GM18507 (cell line): ENCODE measurements at places on chromosomes 5 and 9.

GRCh38 chr5:138651058-138651766, 76.0 kb upstream of the HSPA9 start:
- DNase-seq = no peak

- DNase-seq = no peak
These were observed 87.7 kb downstream of the GALNT10 start for GRCh38 chr5:154278186-154278585.

DNA sequence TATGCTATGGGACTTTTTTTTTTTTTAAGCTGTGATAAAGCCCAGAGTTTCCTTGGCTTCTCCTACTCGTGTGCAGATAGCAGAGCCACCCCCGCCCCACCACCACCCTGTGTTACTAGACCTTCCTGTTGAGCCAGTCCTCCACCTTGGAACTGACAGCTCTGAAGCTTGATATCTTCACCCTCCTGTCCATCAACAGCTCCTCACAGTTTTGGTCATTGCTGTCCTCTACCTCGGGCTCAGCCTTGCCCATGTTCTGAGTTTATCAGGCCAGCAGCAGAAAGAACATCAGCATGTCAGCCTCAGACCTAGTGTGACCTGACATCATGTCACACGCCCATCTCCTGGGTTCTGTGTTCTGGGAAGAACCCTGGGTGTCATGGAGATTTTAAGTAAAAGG, 167.1 kb upstream of the RAI14 start:
- no peak for DNase-seq

GRCh38 chr9:98359569-98359968, 104.1 kb upstream of the TBC1D2 start:
- no peak for DNase-seq

- DNase-seq = no peak
These were observed 53.9 kb downstream of the C9orf57 start for GRCh38 chr9:72006501-72006900.

DNA sequence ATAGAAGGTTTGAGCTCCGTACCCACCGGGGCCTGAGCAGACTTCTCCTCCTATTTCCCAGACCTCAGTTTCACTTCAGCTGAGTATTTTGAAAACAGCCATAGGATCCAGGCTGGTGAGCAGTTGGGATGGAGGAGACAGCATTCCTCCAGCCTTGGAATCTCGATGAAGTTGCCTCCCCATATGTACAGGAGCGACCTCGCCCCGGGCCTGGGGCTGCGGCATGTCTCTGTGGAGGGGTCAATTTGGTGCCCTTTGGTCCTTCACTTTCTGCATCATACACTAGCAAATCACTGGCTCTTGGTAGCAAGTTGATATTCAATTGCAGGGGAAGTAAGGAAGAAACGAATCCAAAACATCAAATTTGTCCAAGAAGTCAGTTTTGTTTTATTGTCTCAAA, 402.0 kb upstream of the IRX4 start:
- DNase-seq = no peak

DNA sequence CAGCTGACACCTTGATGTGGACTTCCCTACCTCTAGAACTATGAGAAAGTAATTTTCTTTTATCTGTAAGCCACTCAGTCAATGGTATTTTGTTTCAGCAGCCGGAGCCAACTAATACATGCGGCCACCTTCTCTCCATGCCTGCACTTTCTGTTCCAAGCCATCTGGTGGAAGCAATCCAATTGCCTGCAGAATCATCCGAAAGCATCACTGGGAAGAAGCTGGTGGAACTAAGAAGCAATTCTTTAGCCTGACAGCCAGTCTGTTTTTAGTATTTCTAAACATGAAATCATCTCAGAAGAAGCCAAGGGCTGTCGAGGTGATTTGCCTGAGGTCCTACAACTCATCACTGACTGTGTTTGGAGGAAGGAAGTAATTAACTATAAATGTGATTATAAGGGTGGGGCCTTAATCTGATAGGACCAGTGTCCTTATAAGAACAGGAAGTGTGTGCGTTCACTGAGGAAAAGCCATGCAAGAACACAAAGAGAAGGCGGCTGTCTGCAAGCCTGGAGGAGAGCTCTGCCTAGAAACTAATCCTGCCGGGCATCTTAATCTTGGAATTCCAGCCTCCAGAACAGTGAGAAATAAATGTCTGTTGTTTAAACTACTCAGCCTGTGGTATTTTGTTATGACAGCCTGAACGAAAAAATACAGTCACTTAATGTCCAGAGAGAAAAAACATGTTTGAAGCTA, 49.1 kb downstream of the NXNL2 start:
- no peak for DNase-seq

- no peak for DNase-seq
These were observed 451.7 kb upstream of the DAP start for GRCh38 chr5:11212706-11213105.

GRCh38 chr5:129135633-129136032, 41.1 kb downstream of the ISOC1 start:
- no peak for DNase-seq

DNA sequence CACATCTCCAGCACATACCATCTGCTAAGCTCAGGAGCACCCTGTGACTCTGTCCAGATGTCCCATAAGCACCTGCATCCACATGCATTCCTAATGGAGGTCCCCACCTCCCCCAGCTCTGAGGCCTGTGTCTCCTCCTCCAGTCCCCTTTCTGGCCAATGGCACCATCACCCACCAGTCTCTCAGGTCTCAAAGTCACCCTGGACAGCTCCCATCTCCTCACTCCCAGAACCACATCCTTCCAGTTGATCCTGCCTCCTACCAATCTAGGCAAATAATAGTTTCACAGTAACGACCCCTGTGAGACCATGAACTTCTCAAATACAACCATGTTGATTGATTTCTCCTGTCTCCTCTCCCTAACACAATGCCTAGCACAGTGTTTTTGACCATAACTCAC, 40.1 kb downstream of the GGTA1 start:
- no peak for DNase-seq

- no peak for DNase-seq
These were observed 184.5 kb downstream of the FBN2 start for GRCh38 chr5:128353441-128354107.
